ENCODE measurements at places on chromosomes 2 and 18.

GRCh38 chr2:168494190-168494711 is 38.2 kb downstream of the CERS6 start:
- DNase-seq, result no peak

- no peak for DNase-seq
Measured at GRCh38 chr2:224646242-224646846, 61.2 kb upstream of the CUL3 start.

DNA sequence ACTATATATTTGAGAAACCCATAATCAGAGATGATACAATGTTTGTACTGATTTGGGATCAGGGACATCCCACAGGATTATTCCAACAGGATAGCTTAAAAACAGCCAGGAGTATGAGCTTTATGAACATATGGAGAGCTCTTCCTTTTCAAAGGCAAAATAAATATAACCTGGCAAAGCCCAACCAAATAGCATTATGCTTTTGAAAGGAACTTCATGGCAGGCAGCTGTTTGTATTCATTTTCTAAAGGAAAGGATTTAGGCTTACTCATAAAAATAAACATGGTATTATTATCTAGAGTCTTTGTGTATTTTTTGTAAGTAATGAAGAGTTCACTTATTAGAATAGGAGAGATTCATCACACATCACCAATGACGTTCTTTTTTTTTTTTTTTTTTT is 44.4 kb downstream of the CCDC195 start:
- no peak for DNase-seq

DNA sequence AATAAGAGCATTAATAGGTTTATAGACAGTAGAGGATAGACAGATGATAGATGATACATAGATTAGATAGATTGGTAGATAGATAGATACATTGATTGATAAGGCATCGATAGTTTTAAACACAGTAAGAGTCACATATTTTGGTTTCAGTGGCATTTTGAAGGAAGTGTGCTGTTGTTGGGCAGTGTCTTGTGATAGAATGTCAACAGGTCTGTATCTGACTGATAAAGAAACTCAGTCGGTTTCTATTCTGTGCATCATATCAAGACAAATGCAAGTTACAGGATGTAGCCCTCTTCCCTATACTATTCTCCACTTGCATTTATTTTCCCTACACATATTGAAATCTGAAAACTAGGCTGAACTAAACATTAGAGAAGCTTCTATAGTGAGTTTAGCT is 1229.0 kb upstream of the ZEB2 start:
- no peak for DNase-seq

DNA sequence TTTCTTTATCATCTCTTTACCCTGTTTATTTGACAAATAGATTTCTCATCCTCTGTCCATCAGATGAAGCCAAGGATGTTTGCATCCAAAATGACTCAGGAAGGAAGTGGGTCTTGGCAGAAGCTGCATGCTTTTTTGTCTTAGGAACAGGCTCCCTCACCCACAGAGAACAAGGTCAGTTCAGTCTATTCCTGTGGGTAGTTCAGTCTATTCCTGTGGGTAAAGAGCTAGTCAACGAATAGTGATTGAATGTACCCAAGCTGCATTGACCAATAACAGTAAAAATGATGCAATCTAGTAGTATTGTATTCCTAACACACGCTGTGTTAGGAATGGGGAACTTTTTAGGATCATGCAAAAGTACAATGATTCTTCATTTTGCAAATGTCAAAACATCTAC is 290.8 kb upstream of the TANK start:
- no peak for DNase-seq

DNA sequence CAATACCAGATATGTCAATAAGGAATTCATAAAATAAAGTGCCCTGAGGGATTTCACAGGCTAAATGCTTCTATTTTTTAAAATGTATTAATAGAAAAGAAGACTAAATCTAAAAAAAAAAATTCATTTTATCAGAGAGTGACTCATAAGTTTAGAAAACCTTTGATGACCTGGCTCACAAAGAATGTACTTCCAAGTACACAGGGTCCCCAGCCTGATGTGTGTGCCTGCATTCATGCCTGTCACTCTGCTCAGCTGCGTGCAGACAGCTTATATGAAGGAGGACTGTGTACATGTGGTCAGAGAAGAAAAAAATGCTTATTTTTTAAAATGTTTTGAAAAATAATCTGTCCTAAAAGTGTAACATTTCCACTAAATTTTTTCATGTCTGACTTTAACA is 3.0 kb upstream of the CPS1 start:
- no peak for DNase-seq

- DNase-seq, result no peak
Measured at GRCh38 chr18:77000527-77000926, 132.1 kb downstream of the MBP start.

DNA sequence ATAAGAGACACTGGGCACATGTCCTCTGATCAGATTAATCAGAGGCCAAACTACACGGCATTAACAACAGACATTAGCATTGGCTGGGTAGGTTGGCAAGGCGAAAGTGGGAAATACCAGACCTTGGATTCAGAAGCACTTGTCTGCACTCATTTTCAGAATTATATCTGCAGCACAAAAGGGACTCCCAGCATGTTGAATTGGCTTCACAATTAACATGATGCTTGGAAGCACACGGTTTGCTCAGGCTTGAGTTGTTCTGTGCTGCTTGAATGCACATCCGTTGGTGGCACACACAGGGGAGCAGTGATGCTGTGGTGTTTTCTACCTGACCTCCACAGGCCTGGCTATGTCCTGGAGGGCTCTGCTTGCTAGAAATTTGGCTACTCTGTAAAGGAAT is 83.9 kb downstream of the ACTR3 start:
- no peak for DNase-seq

GRCh38 chr2:143420313-143420712 is 291.1 kb downstream of the ARHGAP15 start:
- DNase-seq, result no peak

DNA sequence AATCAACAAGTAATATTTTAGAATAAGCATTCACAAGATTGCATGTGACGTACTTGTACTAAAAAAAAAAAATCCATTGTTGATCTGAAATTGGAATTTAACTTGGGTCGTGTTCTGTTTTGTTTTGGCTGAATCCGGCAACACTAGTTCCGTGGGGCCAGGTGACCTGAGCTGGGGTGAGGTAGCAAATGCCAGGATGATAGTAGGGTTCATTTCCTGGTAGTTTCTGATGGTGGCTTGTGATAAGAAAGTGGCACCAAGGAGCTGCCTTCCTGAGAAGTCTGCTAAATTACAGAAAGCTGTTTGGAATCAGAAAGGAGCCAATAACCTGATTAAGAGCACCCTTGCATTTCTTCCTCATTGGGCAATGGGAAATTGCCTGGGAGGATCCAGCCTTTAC is 126.4 kb upstream of the DLX2 start:
- DNase-seq, result no peak

DNA sequence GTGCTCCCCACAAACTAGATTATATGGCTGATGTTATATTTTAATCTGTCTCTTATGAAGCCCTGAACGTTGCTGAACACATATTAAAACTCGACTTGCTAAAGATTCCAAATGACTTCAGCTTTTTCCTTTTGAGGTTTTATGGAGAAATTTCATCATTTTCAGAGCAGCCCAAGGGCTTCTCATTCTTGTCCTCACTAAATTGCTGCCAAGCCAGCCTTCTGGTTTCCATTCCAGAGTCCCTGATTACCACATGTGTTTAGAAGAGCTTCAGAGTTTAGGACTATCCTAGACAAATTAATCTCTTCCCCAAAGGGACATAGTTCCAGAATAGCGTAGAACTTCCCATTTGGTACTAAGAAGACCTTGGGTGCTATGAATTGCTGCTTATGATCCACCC is 77.8 kb upstream of the CCDC195 start:
- DNase-seq, result no peak

GRCh38 chr2:192159208-192159607 is 35.5 kb downstream of the TMEFF2 start:
- DNase-seq, result no peak

DNA sequence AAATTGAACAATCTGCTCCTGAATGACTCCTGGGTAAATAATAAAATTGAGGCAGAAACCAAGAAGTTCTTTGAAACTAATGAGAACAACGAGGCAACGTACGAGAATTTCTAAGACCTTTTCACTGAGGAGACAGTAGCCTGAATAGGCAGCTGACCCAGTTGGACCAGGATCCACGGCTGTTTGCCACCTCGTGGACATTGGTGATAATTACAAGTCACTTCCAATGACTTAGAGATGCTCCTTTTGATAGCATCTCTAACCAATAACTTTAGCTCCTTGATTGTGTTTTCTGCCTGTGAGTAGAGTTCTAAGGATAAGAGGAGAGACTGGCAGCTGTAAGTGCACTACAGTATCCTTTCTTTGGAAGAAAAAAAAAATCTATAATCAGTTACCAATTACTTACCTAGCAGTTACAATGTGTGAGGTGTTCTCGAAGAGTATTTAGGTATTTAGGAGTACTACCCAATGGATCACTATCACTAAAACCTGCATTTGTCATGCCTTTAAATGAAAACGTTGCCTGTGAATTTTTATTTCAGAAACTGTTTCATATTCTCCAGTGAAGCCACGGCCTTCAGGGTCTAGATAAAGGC is 31.3 kb upstream of the CNTNAP5 start:
- DNase-seq, result no peak

GRCh38 chr2:149744865-149745264 is 157.3 kb upstream of the MMADHC start:
- no peak for DNase-seq

- no peak for DNase-seq
Measured at GRCh38 chr2:50858156-50858555, 173.8 kb downstream of the NRXN1 start.

Data from esophagus squamous epithelium (tissue), 5 donors.